ENCODE measurements at places on chromosomes 5 and 9.

DNA sequence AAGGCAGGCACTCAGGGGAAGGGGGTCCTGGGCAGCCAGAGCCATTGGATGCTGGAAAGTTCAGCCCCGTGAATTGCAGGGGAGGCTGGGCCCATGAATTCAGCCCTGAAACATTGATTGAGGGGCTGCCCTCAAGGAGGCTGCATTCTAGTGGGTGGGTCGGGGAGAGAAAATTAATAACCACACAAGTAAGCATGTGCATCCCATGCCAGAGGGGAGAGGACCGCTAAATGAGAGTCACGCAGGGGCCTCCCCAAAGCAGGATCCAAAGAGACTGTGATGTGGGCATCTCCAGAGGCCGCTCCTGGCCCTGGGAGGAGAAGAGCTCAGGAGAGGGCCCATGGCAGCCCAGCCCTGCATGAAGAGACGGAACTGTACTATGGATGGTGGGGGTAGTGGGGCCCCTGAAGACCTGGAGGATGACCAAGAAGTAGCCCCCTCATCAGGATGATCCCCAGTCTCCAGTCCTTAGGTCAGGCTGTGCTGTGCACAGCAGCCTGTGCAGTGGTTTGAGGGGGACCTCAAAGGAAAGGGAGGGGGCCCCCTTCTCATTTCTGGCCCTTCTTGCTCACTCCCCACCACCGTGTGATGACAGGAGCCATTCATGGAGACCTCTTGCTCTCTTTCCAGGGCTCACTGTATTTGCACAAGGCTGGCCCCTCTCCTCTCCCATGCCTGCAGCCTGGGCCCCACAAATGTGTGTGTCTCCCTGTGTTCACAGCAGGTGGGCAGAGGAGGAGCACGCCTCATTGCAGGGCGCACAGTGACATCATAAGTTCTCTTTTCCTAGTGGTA is 233.6 kb upstream of the IRX1 start:
- no peak for DNase-seq

DNA sequence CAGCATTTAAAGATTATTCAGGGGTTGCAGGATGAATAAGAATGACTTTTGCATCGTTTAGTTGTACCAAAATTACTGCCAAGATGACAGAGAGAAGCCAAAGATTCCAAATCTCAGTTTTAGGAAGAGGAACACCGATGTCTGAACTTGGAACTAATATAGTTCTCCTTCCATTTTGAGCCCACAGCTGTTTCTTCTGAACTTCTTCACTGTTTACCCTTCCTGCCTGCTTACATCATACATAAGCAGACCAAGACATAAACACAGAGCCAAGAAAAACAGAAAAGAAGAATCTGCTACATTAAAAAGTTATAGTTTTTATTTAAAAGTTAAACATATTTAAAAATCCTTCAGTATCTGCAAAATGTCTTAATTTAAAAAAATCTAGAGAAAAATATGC is 146.9 kb upstream of the RAPGEF1 start:
- DNase-seq, result no peak

- DNase-seq, result no peak
These were observed 40.3 kb downstream of the ZNF354A start for GRCh38 chr5:178690208-178690607.

DNA sequence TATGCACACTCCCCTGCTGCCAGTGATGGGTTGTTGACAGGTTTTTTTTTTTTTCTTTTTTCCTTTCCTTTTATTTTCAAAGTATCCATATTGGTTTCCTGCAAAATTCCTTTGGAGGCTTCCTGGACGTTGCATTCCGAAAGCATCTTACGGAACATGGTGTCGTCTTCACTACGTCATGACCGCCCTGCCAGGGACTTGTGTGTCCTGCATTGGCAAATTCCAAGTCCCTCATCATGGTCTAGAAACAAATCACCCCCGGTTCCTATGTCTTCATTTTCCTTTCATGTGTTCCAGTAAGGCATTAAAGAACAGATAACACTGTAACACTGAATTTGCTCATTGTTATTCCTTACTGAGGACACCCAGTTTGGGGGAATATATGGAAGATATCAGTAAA is 35.0 kb upstream of the ADAMTSL1 start:
- no peak for DNase-seq

- no peak for DNase-seq
These were observed 160.1 kb upstream of the CDKN2B start for GRCh38 chr9:22169243-22169642.

GRCh38 chr9:23775549-23775948 is 50.5 kb downstream of the ELAVL2 start:
- no peak for DNase-seq

- no peak for DNase-seq
These were observed 61.0 kb downstream of the SUB1 start for GRCh38 chr5:32646061-32646969.

DNA sequence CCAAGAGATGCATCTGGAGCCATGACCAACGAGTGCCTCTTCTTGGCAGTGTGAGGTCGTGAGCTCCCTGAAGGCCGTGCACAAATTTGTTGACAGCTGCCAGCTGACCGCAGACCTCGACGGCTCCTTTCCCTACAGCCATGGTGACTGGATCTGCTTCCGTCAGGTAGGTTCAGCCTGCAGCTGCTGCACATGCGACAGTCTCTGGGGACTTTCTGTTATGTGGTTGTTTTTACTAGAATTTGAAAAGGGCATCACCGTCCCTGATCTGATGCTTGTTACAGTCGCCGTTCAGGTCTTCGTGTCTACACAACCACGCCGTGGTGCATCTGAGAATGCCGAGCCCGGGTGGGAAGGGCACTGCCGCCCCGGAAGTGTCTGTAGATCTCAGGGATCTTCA is 36.5 kb upstream of the LRRC14B start:
- DNase-seq, result no peak

DNA sequence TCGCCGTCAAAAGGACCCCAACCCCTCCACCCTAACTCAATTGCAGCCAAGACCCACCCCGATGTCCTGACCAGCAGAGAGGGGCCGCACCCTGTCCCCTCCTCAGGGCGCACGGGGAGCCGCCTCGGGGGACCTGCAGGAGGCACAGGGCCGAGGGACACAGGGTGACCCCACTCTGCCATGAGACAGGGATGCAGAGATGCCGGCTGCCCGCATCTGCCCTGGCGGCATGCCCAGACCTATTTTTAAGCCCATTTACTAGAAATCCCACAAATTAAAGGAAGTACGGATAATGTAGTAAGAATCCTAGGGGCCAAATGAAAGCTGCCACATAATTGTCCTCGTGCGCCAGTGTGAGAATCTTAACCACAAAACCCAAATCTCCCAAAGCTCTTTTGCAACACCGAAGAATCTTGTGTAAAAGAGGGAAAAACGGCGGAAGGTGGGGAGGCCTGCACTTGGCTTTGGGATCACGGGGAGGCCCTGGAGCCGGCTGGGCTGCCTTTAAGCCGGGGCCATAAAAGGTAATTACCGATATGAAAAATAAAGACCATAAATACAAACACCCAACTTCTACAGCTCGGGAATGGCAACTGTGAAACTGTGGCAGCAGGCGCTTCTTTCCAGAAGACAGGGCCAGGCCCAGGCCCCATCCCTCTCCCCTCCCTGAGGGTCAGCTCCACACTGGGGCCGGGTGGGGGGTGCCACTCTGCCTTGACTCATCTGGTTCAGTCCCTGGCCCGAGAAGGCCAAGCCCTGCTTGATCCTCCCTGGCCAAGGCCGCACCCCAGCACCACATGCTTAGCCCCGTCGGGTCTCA is 35.0 kb downstream of the NACC2 start:
- no peak for DNase-seq

GRCh38 chr9:99050924-99051323 is 54.0 kb upstream of the TGFBR1 start:
- DNase-seq, result no peak

DNA sequence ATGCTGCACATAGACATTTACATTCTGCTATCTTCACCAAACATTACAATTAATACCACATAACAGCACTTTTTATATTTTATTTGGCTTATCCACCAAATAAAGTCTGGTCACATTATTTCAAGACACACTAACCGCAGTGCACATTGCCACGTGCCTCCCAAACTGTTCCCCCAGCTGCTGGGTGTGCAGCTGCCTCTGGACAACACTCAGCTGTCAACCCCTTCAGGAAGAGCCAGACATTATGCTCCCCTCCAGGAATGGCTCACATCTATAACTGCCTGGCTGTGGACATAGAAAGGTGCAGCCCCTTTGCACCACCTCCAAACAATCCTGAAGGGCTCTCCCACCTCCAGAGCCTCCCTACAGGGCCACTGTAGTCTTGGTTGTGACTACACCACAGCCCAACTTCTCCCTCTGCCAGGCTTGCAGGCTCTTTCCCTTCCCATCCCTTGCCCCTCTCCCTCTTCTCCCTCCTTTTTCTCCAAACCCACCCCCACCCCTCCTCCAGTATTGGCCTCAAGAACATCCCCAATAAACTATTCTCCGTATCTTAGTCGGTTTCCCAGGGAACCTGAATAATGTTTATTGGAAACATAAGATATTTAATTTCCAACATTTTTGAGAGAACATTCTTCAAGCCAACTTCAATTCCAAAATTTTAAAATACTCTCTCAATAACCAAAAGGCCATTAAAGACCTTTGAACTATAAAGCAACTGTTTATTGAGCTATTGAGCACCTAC is 372.3 kb downstream of the CTNND2 start:
- DNase-seq, result no peak

DNA sequence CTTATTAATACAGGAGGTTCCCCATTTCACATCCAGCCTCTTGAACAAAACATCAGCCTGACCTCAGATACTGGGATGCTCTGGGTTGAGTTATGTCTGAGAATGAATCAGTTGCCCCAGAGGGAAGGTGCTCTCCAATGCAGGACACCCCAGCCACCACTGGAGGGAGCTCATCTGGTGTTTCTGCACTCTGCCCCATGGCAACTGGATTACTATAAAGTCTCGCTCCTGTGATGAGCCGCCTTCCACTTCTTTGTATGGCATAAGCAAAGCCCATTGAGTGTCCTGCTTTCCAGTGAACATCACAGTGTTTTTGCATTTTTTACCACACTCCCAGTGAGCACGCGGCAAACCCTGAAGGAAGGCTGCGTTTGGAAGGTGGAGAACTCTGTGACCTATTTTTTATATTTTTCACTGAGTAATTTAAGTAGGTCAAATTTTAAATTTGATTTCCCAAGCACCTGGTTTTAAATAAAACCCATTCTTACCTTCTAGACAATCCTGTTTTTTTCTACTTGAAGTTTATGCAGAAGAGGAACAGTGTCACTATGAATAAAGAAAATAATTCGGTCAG is 176.9 kb upstream of the WWC1 start:
- peak; percentile 3 for DNase-seq

- no peak for DNase-seq
These were observed 18.3 kb upstream of the IL13 start for GRCh38 chr5:132639706-132640130.

DNA sequence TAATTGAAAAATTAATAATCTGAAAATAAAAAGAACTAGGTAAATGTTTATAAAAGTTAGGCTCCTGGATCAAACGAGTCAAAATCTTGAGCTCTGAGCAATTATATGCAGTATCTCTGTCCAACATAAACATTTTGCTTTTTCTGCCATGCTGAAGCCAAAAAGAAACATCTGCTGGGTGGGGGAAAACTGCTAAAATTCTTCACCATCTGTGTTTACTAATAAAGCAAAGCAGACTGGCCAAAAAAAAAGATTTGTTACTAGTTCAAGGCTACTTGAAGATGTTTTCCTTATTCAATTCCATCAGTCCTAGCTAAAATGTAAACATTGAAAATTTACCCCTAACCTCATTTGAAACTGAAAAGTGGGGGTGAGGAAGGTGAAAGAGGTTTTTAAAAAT is 29.7 kb downstream of the GTF3C4 start:
- DNase-seq, result no peak

DNA sequence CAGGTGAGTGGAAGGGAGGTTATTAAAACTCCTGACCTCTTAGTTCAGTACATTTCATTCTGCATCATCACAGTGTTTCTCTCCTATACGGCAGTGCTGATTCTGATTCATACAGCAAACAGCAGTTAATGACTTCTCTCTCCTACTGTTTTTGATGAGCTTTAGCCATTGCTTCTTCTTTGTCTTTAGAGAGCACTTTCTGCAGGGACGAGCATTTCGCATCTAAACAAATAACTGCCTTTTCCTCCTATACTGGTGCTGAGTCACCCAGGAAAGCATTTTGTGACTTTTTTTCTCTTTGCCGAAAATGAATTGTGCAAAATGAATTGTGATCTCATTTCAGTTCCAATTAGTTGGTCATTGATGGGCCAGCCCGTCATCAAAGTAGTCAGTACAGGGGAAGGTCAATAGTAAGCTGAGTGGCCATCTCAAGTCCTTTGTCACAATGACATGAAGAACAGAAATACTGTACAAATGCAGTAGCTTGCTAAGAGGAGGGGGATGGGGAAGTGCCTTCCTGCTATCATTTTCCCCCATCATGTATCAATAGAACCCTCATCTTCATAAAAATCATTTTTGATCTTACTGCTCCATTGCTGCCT is 98.5 kb downstream of the INSYN2B start:
- no peak for DNase-seq

GRCh38 chr5:169050146-169050571 is 250.8 kb downstream of the SLIT3 start:
- DNase-seq, result no peak

- DNase-seq, result no peak
These were observed 122.7 kb downstream of the GRIA1 start for GRCh38 chr5:153613144-153613543.

- DNase-seq, result no peak
These were observed 103.9 kb upstream of the MEGF10 start for GRCh38 chr5:127186657-127187056.

- DNase-seq, result no peak
These were observed 2.4 kb upstream of the TXN start for GRCh38 chr9:110258690-110259091.

Measured in activated CD4-positive, alpha-beta T cell treated with anti-CD3 and anti-CD28 coated beads for 4 hours (primary cell).